IPS DF 19.7 (cell line): ENCODE measurements at places on chromosomes 5 and 9.

GRCh38 chr5:5454391-5454790 lies 31.9 kb downstream of the ICE1 start:
- no peak for DNase-seq

- DNase-seq = no peak
Measured at GRCh38 chr5:169218176-169218575, 82.8 kb downstream of the SLIT3 start.

DNA sequence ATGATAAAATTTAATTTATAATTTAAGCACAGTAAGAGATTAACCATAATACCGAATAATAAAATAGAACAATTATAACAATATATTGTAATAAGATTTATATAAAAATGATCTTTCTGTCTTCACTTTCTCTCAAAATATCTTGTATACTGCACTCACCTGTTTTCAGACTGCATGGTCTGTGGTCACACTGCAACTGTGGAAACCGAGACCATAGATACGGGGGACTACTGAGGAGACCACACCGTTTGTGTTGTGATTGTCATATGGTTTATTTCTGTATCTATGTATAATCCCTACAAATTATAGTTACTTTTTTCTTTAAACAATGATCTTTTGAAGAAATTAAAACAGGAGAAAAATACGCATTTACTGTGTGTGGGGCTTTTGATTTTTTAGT lies 78.8 kb upstream of the TNFAIP8 start:
- DNase-seq = no peak

- DNase-seq = no peak
Measured at GRCh38 chr5:159269723-159270122, 6.6 kb downstream of the UBLCP1 start.

- DNase-seq = no peak
Measured at GRCh38 chr5:173458828-173459609, 130.8 kb upstream of the STC2 start.
